Kidney capillary endothelial cell (primary cell): ENCODE measurements at places on chromosomes 2 and 18.

GRCh38 chr2:48792030-48792429, 36.5 kb upstream of the LHCGR start:
- no peak for DNase-seq

- no peak for DNase-seq
Observed at GRCh38 chr18:54263904-54264336, 5.4 kb upstream of the POLI start.

GRCh38 chr2:60311524-60311923, 241.9 kb downstream of the BCL11A start:
- DNase-seq, result no peak

- no peak for DNase-seq
Observed at GRCh38 chr2:201643216-201643890, at the start of gene TMEM237. TSS of gene TMEM237 (minus strand) at chr2:201643503. CDS start at chr2:201643400, 103 bp downstream.

GRCh38 chr2:219352448-219353023, 20.0 kb upstream of the RESP18 start:
- peak; percentile 55 for DNase-seq

DNA sequence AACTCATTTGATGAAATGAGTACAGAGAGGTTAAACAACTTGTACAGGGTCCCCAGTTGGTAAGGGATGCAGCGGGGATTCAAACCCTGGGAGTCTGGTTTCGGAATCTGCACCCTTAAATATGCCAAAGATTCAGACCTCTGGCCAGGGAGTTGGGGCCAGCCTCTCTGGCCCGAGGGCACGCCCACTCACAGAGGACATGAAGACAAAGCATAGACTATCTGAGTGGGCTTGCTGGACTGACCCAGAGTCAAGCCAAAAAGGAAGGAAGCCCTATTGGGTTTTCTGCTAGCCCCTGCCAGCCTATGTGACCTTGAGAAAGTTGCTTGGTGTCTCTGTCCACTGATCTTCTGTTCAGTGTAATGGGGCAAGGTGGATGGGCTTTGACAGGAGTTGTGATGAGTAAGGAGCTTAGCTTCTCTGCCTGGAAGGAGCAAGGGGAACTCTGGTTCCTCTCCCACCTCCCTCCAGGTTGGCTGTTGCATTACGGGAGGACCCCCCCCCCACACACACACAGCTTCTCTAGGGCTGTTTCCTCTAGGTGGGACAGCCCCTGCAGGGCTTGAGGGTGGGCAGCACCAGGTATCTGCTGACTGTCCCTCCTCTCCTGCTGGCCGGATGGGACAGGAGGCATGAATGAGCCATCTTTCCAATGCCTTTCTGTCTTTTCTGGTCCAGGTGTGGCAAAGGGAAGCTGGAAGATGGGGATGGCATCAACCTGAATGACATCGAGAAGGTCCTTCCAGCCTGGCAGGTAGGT, 131.3 kb downstream of the CTIF start:
- DNase-seq, result no peak
